Fibroblast of lung (primary cell): ENCODE measurements at places on chromosomes 2 and 18. TPM values are rescaled to one million over a fixed set of nuclear protein-coding genes. Genes with fewer than 3 reads are reported as not detected.

Gene IL37
- total RNA-seq = not detected in 2 replicates

Gene POMC
- 0.66 and 1.8 TPM in 2 replicates for total RNA-seq

Gene VRK2
- total RNA-seq = 15.2 and 24.3 TPM in 2 replicates

Gene C1QL2
- total RNA-seq = not detected in 2 replicates

Gene PRKD3
- 51.4 and 67.7 TPM in 2 replicates for total RNA-seq

Gene KYNU
- 1.5 and 4.6 TPM in 2 replicates for total RNA-seq
